ENCODE measurements at places on chromosomes 7 and 10. TPM values are rescaled to one million over a fixed set of nuclear protein-coding genes. Genes with fewer than 3 reads are reported as not detected.

NPY4R gene
- not detected for total RNA-seq

SFTPA1 gene
- total RNA-seq, result 525 TPM

TEX47 gene
- total RNA-seq, result not detected

PROSER2 gene
- 16.2 TPM for total RNA-seq

PODXL gene
- total RNA-seq, result 30.4 TPM

WIPF3 gene
- 1.2 TPM for total RNA-seq

MAGI2 gene
- total RNA-seq, result 11.1 TPM

CUZD1 gene
- total RNA-seq, result not detected

RTKN2 gene
- not detected for total RNA-seq

RHOBTB1 gene
- 52.3 TPM for total RNA-seq

H2BK1 gene
- total RNA-seq, result not detected

FOXI2 gene
- total RNA-seq, result not detected

RET gene
- total RNA-seq, result 3.2 TPM

PGAM2 gene
- not detected for total RNA-seq
